Stomach (tissue), 19 donors: ENCODE measurements at places on chromosomes 13 and 19. TPM values are rescaled to one million over a fixed set of nuclear protein-coding genes. Genes with fewer than 3 reads are reported as not detected.

SIGLEC10 gene
- 3.1 TPM for polyA plus RNA-seq

STK11 gene
- 48.8 TPM for polyA plus RNA-seq

ZNF426 gene
- polyA plus RNA-seq, result 2.3 TPM

MRPL54 gene
- polyA plus RNA-seq, result 155 TPM

RAB3D gene
- polyA plus RNA-seq, result 14.1 TPM
